ENCODE measurements at places on chromosomes 7 and 10. TPM values are rescaled to one million over a fixed set of nuclear protein-coding genes. Genes with fewer than 3 reads are reported as not detected.

CCDC172 gene
- not detected for polyA plus RNA-seq

HOGA1 gene
- 15.0 TPM for polyA plus RNA-seq

MSRB2 gene
- polyA plus RNA-seq = 113 TPM

SRRM3 gene
- polyA plus RNA-seq = 52.8 TPM

PNLIPRP3 gene
- not detected for polyA plus RNA-seq

Data from right cardiac atrium (tissue), 5 donors.